Activated T-cell treated with anti-CD3 and anti-CD28 coated beads, Interleukin-2, amount 50 U/mL, for 72 hours (primary cell): ENCODE measurements at places on chromosomes 11 and 22. TPM values are rescaled to one million over a fixed set of nuclear protein-coding genes. Genes with fewer than 3 reads are reported as not detected.

The RCOR2 gene
- total RNA-seq = 0.39 TPM

The THY1 gene
- total RNA-seq = 1.3 TPM

The DTX4 gene
- 0.70 TPM for total RNA-seq

The SLC22A12 gene
- total RNA-seq = not detected

The CKAP5 gene
- 165 TPM for total RNA-seq

The SHANK2 gene
- total RNA-seq = 0.28 TPM

The CHRDL2 gene
- total RNA-seq = not detected

The TRIM48 gene
- not detected for total RNA-seq

The ME3 gene
- total RNA-seq = 2.1 TPM

The OR4P4 gene
- total RNA-seq = not detected

The HYLS1 gene
- total RNA-seq = 8.9 TPM

The TMEM121B gene
- 0.07 TPM for total RNA-seq
